ENCODE measurements at places on chromosomes 16 and 17.

- DNase-seq = no peak
Measured at GRCh38 chr17:81252326-81252986, 13.3 kb downstream of the NDUFAF8 start.

DNA sequence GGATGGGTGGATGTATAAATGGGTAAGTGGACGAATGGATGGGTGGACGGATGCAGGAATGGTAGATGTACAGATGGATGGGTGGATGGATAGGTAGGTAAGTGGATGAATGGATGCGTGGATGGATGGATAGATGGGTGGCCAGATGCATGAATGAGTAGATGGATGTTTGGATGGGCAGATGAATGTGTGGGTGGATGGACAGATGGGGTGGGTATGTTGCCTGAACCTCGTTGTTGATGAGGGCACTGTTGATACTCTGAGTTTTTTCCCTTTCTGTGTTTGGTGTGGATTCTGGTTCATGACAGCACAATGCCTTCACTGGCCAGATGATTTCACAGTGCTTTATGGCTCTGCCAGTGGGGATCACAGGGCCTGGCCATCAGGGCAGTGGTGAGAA lies 208.3 kb downstream of the NPIPB11 start:
- no peak for DNase-seq

GRCh38 chr17:21042458-21043295 lies at the start of gene USP22:
TSS of gene USP22 (minus strand) at chr17:21043011. CDS start at chr17:21042835, 176 bp downstream.
- DNase-seq = no peak

DNA sequence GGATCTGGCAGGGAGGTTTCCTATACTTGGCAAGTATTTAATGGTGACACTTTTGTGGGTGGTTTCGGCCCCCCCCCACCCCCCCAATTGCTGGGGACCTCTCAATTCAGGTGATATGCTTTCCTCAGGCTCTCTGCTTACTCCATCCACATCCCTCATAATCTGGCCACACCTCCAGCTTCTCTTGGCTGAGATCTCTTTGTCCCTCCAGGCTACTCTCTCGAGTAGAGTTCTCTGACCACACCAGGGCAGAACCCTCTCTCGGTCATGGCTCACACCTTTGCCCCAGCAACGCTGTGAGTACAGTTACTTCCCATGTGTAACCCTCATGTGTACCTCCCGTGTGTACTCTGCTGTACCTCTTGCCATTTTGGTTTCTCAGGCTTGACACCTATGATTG lies 34.1 kb upstream of the SRSF1 start:
- DNase-seq = no peak

DNA sequence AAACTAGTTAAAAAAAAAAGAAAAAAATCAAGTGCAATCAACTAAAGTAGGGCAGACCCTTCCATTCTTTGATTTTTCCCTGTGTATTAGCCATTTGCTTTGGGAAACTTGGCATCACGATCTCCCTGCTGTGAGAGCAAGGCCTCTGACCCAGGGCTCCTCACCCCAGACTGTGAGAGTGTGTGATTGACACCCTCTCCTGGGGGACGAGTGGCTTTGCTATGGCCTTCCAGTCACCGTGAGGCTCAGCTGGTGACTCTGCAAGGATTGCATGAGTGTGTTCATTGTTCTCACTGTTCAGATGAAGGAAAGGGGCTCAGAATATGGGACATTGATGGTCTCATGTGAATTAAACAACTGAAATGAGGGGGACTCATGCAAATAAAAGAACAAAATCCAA lies 69.0 kb upstream of the BCAR1 start:
- DNase-seq = no peak

GRCh38 chr16:76518781-76519180 lies 241.6 kb downstream of the CNTNAP4 start:
- DNase-seq = no peak

- DNase-seq = no peak
Measured at GRCh38 chr16:86313631-86314030, 196.7 kb upstream of the FOXF1 start.

- DNase-seq = no peak
Measured at GRCh38 chr16:9480503-9480902, 389.1 kb downstream of the HAPSTR1 start.

DNA sequence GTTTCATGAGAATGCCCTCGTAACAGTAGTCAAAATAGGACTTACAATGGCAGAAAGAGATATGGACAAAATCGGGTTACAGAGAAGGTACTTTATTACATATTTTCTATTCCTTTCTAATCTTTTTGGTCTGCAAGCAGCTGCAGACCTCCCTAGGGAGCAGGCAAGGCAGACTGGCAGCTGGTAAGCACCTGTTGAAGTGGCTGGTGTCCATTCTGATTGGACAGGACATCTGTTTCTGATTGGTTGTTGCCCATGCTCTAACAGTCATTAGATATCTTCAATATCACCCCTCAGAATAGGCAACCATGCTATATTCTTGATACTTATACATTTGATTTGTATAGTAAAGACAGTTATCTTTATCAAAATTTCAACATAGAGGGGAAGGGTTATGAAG lies 606.3 kb downstream of the KCNJ2 start:
- DNase-seq = no peak

DNA sequence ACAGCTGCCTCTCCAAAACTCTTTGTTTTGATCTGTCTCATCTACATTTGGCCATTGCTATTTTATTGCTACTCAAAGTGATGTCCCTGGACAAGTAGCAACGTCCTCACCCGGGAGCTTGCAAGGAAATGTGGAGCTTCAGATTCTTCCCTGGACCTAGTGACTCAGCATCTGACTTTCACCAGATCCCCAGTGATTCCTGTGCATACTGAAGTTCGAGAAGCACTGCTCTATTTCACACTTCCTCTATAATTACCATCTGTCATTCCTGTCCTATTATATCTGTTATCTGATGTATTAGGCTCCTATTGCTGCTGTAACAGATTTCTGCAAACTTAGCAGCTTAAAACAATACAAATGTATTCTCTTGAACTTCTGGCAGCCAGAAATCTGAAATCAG lies 28.5 kb upstream of the VAT1L start:
- no peak for DNase-seq

DNA sequence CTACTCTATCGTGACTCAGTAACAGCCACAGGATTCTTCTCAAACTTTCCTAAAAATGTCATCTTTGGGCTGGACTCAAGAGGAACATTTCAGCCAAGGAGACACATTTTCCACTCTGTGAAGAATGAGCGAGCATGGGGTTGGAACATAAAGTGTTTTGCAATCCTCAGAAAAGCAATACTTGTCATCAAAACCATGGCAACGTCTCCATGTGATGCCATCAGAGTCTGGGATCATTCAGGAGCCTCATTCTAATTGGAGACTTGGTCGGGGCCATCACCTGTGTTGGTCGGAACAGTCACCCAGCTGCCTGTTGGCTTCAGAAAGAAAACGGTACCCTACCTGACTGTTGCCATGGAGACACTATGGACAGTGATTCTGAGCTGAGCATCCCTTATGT lies 25.5 kb downstream of the MYOCD start:
- DNase-seq = no peak

DNA sequence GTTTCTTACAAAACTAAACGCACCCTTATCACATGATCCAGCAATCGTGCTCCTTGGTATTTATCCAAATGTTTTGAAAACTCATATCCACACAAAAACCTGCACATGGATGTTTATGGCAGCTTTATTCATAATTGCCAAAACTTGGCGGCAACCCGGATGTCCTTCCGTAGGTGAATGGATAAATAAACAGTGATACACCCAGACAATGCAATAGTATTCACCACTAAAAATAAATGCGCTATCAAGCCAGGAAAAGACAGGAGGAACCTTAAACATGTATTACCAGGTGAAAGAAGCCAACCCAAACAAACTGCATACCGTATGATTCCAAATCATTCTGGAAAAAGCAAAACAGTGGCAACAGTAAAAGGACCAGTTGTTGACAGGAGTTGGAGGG lies 10.0 kb downstream of the SPATA32 start:
- DNase-seq = no peak

GRCh38 chr17:47629826-47630225 lies 19.9 kb upstream of the KPNB1 start:
- no peak for DNase-seq

GRCh38 chr16:88762941-88763340 lies 22.1 kb downstream of the PIEZO1 start:
- no peak for DNase-seq

GRCh38 chr16:85323230-85323960 lies 211.1 kb upstream of the CIBAR2 start:
- no peak for DNase-seq

DNA sequence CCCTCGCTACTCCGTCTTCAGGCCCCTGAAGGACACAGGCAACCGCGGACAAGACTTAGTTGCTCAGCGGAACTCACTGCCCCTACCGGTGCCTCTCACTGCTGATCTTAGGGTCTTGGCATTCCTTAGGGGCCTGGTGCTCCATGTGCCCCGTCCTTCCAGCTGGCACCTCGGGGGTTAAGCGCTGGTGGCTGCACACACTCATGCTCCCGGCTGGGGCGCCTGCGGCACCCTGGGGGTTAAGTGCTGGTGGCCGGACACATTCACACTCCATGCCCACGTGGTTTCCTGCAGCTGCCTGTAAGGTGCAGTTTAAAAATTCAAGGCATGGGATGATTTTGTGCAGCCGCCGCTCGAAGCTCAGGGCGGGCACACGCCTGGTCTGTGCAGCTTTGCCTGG lies 45.1 kb downstream of the BAIAP2 start:
- DNase-seq = no peak

GRCh38 chr17:68954146-68954896 lies 871 bp downstream of the ABCA8 start:
- no peak for DNase-seq

DNA sequence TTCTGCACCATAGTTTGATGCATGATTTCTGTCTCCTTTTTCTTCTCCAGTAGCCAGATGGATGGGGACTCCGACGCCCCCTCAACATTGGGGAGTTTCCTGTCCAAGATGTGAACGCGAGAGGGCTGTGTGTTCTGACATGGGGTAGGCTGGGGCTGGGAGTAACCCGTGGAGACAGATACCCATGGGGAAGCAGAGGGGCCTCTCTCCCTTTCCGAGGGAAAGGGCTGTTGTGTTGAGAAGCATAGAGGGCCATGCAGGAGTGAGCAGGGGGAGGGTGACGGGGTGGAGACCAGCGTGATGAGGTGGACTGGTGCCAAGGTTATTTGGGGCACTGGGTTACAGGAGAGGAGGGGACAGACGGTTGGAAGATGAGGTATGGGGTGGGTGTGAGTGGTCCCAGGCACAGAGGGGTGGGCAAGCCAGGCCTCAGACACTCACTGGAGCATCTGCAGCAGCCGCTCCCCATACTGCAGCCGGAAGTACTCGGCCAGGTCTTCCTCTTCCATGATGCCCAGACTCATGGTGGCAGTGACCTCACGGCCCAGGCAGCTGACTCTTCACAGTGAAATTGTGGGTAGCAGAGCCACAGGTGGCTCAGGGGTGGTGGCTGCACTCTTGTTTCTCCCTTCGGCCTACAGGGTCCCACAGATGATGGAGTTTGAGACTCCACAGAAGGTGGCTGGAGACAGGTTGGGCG lies 400 bp downstream of the CCDC42 start:
- DNase-seq = no peak

- DNase-seq = no peak
Measured at GRCh38 chr17:6870841-6871240, 39.3 kb upstream of the TEKT1 start.

- no peak for DNase-seq
Measured at GRCh38 chr17:36945959-36946725, 2.6 kb upstream of the AATF start.

DNA sequence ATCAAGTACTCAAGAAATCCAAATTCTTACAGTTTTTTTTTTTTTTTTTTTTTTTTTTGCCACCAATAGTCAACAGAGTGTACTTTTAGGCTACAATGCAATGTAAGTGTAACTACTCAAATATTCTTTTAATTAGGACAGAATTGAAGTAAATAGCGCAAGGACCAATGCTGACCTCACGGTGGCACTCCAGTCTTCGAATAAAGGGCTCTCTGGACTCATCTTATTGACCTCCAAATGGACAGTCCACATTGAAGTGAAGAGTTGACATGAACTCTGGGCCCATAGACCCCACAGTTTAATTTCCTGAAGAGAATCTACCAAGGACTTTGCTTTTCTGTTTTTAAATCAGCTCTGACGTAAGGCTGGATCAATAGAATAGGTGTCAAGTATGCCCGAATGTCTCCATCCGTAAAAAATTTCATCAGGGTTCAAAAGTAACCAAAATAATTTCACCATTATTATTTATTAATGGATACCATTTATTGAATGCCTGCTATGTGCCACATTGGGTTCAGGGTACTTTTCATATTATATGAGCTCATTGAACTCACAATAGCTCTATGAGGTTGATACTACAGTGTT lies 7.3 kb upstream of the DDX52 start:
- DNase-seq = no peak

DNA sequence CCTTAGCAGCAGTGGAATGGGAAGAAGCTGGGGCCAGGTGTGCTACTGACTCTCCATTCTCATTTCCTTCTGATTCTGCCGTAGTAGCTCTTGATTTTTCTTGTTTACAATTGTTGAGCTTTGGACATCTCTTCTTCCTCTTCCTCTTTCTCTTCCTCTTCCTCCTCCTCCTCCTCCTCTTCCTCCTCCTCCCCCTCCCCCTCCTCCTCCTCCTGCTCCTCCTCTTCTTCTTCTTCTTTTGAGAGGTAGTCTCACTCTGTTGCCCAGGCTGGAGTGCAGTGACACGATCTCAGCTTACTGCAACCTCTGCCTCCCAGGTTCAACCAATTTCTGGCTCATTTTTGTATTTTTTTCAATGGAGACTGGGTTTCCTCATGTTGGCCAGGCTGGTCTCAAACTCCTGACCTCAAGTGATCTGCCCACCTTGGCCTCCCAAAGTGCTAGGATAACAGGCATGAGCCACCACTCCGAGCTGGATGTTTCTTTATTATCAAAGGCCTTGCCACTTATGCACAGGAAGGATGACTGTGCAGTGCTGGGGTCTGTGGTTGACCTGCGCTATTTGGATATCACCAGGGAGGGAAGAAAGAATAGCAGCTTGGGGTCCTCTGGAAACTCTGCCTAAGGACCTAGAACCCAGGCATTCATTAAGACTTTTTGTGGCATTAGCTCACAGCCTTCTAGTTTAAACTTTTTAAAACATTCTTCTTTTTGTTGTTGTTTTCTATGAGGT lies 127.8 kb upstream of the KCNJ16 start:
- no peak for DNase-seq

DNA sequence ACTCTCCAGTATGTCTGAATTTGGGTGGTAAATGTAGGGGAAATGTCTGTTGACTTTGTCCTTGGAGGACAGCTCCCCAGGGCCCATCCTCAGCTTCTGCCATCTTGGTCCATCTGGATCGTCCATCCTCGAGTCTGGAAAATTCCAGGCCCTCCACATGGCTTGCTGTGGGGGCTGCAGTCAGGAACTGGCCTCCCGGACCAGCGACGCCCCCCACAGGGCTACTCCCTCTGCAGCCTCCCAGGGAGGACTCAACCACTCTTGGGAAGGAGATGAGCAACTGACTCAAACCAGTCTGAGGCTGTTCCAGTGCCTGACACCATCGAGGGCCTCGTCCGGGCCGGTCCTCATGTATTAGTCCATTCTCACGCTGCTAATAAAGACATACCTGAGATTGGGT lies 5.5 kb upstream of the ZG16B start:
- no peak for DNase-seq
